ENCODE measurements at places on chromosomes 6 and 20.

- DNase-seq = no peak
These were observed 57.0 kb downstream of the RNF144B start for GRCh38 chr6:18444111-18444510.

- no peak for DNase-seq
These were observed 4.2 kb downstream of the RFX6 start for GRCh38 chr6:116881236-116881635.

- no peak for DNase-seq
These were observed 67.0 kb downstream of the THBS2 start for GRCh38 chr6:169186496-169187169.

DNA sequence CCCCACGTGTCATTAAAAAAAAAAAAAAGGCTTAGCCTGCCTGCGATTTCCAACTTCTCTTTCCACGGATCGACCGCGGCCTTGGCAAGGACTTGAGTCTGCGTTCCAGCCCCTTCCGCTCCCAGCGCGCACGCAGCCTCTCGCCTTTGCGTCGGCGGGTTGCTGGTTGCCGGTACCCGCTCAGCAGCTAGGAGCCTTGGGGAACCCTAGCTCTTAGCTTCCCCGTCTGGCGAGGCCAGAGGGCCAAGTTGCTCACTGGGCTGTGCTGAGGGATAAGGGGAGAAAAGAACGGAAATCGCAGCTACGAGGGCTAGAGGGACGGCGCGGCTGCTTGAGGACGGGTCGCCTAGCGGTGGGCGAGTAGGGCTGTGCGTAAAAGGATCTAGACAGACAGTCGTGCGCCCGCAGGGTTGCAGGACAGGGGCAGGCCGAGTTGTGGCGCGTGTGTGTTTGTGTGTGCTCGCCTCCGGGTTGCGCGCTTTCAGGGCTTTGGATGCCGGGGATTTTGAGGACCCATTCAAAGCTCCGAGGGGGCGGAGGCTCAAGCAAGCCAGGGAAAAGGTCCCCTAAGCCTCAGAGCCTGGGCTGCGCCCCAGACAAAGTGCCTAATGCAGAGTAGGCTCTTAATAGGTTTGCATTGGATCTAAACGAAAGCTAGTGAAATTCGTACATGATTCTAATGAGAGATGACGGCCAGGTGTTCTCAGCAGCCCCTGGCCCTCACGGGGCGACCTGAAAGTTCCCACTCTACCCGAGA is 40.5 kb upstream of the OSTM1 start:
- DNase-seq = no peak

GRCh38 chr6:110020888-110021287 is 42.8 kb downstream of the GPR6 start:
- DNase-seq = peak; percentile 7

DNA sequence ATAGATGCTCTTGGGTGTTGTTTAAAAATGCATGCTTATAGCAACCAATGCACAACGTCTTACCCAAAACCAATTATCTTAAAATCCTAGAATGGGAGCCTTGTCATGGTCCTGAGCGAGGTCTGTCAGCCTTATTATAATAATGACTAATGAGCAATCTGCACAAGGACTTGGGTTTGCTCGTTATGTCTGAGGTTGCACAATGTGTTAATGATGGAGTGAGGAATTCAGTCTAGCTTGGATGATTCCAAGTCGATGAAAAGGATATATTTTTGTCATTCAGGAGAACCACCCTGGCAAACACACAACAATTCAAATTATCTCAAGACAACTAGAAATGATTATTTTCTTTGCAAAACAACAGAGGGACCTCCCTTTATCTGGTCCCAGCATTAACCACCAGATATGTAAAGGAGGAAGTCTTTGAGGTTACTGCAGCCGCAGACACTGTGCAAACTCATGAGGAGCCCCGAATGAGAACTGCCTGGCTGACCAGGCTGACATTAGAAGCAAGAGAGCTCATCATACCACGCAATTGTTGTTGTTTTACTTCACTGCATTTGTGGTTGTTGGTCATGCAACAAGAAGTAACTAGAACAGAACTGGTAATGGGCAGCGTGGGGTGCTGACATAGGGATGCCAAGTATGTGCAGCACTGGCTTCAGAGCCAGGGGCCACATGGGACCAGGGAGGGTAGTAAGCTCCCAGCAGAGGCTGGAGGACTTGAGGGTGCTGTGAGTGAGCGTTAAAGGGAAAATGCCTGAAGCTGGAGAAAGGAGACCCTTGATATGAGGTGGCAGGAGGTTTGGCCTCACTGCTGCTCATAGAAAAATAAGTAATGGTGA is 488.3 kb downstream of the CDH26 start:
- no peak for DNase-seq
